ENCODE measurements at places on chromosomes 11 and 22.

DNA sequence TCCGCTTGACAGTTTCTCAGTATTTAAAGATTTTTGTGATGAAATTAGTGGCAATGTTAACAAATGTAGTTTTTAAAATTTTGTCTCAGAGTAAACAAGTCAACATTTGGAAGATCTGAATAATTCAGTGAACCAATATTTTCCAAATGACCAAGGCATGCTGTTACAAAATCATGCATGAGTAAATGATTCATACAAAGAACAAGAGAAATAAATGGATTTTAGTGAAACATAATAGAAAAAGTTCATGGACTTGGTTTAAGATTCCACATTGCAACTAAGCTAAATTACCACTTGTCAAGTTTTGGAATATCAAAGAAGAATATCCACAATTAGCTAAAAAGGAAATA, 125.7 kb upstream of the SNX19 start:
- DNase-seq = no peak

DNA sequence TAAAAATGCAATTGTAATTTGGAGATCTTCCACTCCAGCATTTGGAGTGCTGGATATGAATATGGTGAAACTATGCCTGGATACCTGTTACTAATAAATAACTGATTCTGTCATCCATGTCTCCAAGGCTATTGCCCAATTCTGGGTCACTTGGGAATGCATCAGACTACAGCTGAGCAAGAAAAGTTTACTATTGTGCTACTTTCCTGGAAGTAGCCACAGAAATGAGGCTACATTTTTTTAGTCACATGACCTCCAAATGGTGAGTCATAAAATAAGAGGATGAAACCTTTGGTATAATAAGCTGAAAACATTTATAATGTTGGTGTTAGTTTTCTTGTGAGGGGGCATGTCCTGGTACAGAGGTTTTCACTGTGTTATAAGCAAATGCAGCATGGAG, 44.4 kb downstream of the DCDC1 start:
- no peak for DNase-seq

DNA sequence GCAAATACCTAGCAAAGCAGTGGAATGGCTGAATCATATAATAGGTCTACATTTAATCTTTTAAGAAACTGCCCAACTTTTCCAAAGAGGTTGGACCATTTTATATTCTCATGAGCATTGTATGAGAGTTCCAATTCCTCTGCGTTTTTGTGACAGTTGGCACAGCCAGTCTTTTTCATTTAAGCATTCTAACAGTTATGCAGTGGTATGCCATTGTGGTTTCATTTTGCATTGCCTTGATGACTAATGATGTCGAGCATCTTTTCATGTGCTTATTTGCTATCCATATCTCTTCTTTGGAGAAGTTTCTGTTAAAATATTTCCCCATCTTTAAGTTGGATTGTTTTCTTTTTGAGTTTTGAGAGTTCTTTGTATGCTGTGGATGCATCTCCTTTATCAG, 38.7 kb downstream of the EIF3F start:
- DNase-seq = no peak

GRCh38 chr11:68099474-68100405, 21.4 kb downstream of the CHKA start:
- peak; percentile 9 for DNase-seq

DNA sequence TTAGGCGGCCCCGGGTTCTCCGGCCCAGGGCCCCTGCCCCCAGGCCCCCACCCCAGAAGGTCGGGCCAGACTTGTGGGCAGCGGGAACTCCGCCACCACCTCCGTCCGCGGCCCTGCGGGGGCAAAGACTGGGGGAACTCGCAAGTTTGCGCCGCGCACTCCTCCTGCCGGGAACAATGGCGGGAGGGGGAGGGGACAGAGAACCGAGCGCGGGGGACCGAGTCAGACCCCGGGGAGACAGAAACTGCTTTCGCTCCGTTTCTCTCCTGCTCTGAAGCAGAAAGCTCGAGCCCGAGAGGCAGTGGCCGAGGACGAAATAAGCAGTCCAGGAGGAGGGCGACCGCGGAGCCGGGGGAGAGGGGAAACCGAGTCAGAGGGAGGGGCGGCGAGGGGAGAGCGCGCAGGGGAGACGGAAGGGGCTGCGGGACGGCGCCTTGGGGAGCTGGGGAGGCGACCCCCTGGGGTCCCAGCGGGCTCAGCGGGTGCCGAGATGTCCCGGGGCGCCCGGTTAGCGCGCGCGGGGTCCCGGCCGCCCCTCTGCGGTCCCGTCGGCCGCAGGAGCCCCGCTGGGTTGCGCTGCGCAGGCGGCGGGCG, 555 bp downstream of the TP53I11 start:
- DNase-seq = no peak

DNA sequence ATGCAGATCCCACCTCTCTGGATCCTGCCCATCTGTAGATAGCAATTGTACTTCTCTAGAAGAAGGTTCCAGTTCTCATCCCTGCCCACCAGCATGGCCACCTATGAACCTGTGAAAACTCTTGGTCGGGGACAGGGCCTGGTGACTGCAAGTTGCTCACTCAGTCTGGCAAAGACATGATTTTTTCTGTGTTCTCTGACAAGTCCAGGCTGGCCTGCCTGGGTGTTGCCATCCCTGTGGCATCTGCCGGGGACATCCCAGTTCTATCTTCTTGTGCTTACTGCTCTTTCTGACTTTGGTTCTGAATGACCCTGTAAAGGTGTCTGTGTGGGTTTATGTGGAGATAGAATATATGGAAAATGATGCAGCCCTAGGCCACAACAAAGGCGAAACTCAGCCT, 545.8 kb downstream of the INSC start:
- DNase-seq = no peak

DNA sequence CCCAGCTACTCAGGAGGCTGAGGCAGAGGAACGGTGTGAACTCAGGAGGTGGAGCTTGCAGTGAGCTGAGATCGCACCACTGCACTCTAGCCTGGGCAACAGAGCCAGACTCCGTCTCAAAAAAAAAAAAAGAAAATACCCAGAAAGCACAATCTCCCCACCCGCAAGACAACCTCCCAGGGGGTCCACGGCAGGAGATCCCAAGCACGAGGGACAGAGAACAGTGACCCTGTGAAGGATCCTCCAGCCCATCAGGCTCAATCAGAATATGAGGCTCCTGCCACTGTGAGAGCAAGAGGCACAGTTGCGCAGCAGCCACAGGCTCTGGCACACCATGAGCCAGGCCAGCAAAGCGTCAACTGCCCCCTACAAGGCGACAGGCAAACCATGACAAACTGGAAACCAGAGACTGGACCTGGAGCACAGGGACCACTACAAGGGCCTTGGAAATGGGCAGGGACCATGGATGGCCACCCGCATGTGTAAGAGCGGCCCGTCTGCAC, 164.8 kb upstream of the GRK3 start:
- DNase-seq = no peak

DNA sequence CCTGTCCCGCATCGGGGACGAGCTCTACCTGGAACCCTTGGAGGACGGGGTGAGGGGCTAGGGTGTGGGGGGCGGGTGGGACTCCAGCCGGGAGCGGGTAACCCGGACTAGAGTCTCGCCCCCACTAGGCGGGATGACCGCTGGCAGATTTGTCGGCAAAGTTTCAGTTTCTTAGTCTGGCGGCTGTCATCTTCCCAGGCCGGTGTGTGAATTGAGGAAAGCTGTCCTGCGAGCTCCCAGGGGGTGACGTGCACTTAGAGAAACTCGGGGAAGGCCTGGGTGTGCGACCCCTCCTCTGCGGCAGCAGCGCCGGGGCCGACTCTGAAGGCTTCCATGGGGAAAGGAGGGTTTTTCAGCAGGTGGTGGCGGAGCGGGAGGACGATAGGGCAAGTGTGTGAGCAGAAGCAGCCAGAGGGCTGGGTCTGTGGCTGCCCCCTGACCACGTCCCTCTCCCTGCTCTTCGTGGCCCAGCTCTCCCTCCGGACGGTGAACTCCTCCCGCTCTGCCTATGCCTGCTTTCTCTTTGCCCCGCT, 463 bp downstream of the RAD9A start:
- DNase-seq = no peak

GRCh38 chr11:73191151-73191550, 26.9 kb upstream of the P2RY2 start:
- no peak for DNase-seq

- no peak for DNase-seq
Measured at GRCh38 chr11:62823677-62824076, 8.2 kb downstream of the STX5 start.

GRCh38 chr11:86174101-86175046, 70.2 kb upstream of the EED start:
- no peak for DNase-seq

DNA sequence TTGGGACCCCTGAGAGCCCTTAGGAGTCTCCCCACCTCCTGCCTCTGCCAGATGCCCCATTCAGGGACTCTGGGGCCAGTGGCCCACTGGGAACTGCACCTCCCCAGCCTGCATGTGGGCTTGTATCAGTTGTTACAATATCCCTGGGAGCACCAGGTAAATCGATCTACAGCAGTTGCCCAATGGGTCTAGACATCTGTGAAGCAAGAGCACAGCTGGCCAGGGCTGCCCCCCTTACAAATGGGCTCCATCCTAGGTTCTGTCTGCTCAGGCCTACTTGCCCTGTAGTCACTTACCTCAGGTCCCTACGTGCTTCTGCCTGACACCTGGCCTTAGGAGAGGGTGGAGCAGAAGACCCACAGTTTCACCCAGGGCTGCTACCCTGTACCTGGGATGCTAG, 62.7 kb downstream of the HIRA start:
- no peak for DNase-seq

- no peak for DNase-seq
Measured at GRCh38 chr22:20741634-20742581, 32.0 kb upstream of the SERPIND1 start.

DNA sequence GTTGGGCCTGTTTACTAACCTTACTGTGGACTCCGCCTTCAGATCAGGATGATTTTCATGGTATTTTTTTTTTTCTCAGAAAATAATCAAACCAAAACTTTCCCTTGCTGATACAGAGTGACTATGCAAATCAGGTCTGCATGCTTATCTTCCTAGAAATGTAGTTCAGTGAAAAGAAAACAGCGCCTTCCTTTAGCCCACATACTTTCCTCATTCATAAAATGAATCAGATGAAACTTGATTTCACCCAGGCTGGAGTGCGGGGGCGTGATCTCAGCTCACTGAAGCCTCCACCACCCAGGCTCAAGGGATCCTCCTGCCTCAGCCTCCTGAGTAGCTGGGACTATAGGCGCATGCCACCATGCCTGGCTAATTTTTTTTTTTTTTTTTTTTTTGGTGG, 26.0 kb downstream of the ZNRF3 start:
- peak; percentile 58 for DNase-seq

DNA sequence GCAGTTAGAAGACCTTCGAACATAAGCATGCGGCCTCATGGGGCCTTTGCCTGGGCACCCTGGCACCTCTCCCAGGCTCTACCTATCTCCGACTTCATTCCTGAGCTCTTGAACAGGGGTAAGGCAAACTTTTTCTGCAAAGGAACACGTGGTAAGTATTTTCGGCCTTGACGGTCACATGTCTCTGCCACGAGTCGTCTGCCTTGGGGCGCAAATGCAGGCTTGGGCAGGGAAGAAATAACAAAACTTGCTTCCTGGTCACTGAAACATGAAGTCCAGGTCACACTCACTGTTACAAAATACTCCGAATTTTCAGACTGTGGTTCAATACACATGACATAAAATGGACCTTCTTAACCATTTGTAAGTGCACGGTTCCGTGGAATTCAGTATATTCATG, 3.4 kb upstream of the ASCL2 start:
- no peak for DNase-seq

DNA sequence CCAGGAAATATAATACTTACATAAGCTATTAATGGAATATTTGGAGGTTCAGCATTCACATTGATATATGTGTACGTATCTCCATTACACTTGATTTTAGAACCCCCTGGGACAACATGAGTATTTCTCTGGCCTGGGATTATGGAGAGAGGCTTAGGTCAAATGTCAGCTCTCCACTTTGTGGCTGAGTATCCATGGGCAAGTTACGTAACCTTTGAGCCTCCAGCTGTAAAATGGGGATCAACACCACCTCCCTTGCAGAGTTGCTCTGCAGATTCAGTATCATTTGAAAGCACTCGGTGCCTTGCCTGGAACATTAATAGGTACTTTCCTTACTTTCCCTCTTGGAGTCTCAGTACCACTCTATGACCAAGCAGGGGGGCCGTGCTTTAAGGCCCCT, 33.2 kb downstream of the C22orf31 start:
- DNase-seq = no peak

DNA sequence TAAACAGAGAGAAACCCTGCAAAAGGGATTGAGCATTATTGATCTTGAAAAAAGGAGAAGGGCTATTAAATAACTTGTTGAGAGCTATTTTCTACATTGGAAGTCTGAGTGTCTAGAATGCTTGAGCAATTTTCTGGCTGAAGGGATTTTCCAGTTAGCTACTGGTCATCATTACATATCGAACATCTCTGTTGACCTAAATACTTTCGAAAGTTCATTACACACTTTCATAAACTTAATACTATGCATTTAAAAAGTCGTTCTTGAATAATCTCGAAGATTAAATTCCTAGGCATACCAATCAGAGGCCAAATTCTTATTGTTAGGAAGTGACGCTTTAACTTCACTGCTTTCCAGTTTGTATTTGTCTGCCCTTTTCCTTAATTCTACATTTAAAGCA, 13.7 kb downstream of the ETS1 start:
- DNase-seq = no peak

DNA sequence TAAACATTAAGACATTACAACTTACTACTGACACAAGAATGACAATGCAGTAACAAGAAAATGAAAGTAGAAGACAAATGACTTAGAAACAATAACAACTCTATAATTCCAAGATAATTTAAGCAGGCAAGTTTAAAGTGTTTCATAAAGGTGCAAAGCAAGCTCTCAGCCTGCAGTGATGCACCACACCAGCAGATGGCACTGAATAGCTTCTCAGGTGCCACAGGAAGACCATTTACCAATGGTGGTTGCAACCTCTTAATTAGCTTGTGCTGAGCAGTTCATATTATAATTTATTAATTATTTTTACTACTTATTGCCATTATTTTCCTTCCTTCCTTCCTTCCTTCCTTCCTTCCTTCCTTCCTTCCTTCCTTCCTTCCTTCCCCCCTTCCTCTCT, 60.6 kb downstream of the NXPE2 start:
- peak; percentile 4 for DNase-seq

GRCh38 chr11:66454828-66455227, 11.9 kb upstream of the PELI3 start:
- DNase-seq = no peak

DNA sequence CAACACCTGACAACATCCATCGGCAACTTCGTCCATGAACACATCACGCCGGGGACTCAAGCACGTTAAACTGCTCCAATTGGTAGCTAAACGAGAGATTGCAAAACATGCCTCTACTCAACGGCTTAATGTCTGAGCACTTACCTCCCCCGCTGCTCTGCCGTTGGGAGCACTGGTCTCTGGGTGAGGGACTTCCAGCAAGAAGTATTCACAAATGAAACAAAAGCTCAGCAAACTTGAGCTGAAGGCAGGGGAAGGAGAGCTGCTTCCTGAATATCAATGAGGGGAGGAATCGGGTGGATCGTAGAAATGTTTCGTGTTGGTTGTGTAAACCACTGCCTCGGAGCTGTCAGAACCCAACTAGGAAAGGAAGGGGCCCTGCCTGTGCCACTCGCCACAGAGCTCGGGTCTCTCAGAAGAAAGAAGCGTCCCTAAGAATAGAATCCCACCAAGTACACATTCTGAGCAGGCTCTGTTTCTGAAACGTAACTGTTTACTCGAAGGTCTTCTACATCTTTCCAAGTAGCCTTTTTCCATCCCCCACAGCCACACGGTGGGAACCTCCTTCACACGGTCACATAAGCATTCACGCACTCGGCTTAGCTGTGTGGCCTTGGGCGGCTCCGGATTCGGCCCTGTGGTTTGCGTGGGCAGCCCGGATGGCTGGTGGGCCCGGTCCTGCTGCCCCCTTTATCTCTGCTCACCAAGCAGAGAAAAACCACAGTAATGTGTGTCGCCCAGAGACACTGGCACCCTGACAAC, at the start of gene MLC1:
TSS of gene MLC1 (minus strand) at position 216 of the 762 bp plus-strand sequence. CDS start 524 bp downstream, outside the sequence.
- DNase-seq = peak; percentile 3

Measured in activated T-cell treated with anti-CD3 and anti-CD28 coated beads for 24 hours (primary cell).